ENCODE measurements at places on chromosomes 12 and 14. TPM values are rescaled to one million over a fixed set of nuclear protein-coding genes. Genes with fewer than 3 reads are reported as not detected.

The SAV1 gene
- 13.9 TPM for total RNA-seq

The CMKLR1 gene
- 0.57 TPM for total RNA-seq

The HECTD1 gene
- total RNA-seq, result 112 TPM

The SLC38A1 gene
- total RNA-seq, result 242 TPM

The TXNRD1 gene
- 107 TPM for total RNA-seq

The LHX5 gene
- total RNA-seq, result not detected

The MUCL1 gene
- not detected for total RNA-seq

The OVCH1 gene
- not detected for total RNA-seq

The POTEM gene
- not detected for total RNA-seq

The ACOT4 gene
- total RNA-seq, result 5.0 TPM

The LRRC74A gene
- not detected for total RNA-seq

The HHIPL1 gene
- total RNA-seq, result 0.04 TPM

The TNFAIP2 gene
- 1.4 TPM for total RNA-seq

The PRH2 gene
- total RNA-seq, result not detected

GRCh38 chr14:97539884-97540283, 742.7 kb downstream of the VRK1 start:
- no peak for DNase-seq

DNA sequence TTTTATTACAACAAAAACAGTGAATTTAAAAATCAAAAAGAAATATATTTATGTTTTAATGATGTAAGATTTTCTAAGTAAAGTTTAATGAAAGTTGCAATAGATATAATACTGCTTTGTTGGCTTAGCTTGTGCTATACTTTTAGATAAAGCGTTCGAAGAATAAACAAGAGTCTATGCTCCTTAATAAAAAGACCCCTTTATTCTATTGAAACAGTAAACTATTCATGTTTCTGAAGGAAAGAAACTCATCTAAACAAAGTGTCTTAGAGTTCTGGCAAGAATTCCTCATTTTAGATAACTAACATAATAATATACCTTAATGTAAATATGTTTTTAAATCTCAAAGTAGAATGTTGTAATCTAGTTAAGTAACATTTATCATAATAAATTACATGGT, 179.0 kb downstream of the RASSF9 start:
- no peak for DNase-seq

- DNase-seq, result no peak
Observed at GRCh38 chr12:56358836-56359532, 923 bp downstream of the STAT2 start.

- DNase-seq, result no peak
Observed at GRCh38 chr12:47087088-47087688, 7.4 kb upstream of the AMIGO2 start.

GRCh38 chr14:88063811-88064210, 58.9 kb downstream of the GPR65 start:
- DNase-seq, result no peak

DNA sequence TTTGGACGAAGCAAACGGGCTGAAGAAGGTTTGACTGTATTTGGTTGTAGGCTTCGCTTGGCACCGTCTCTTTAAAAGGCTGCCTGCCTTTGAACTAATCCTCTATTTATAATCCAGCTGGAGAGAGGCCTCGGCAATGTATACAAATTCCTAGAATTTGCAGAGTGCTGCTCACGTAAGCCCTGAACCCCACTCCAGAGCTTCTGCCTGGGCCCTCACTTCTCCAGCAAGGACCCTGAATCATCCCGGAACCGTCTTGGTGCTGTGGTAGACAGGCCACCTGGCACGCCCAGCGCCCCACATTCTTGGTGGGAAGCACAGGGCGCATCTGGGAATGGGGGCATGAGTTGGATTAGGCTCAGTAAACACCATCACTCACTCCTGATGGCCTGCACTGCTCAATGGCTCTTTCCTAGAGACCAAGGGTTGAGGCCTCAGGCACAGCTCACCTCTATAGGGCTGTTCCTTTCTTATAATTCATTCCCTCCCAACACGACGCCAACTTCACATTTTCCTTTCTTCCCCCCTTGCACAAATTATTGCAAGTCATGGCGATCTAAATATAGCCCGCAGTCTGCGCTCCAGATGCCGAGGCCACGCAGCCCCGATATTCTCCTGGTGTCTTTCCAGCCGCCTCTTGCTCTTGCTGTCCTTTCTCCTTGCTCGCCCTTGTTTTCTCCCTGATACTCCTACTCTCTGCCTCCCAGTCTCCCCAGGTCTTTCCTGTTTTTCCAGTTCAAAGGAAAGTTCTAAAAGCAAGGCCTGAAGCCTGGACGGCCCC, 141.0 kb downstream of the ZFP36L1 start:
- DNase-seq, result no peak

DNA sequence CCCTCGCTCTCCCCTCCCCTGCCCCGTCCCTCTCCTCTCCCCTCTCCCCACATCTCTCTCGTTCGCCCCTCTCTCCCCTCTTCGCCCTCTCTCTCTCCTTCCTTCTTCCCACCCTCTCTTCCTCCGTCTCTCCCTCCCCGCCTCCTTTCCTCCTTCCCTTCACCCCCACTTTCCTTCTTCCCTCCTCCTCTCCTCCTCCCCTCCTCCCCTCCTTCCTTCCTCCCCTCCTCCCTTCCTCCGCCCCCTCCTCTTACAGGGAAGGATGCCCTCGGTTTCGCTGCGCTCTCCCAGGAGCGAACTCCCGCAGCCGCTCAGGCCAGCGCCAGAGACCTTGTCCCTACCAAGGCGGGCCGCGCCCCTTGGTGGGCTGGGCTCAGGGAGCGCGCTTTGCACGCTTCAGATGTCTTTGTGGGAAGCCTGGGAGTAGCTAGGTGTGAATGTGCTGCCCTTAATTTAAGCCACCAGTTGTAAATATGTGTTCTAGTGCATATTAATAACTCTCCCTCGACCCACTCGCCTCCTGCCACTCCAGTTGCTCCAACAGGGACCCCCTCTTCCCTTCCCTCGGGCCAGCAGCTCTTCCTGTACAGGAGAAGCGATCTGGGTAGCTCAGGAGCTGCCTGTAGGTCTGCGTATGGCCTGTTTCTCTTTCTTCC, 13.3 kb upstream of the MAP3K9 start:
- no peak for DNase-seq

DNA sequence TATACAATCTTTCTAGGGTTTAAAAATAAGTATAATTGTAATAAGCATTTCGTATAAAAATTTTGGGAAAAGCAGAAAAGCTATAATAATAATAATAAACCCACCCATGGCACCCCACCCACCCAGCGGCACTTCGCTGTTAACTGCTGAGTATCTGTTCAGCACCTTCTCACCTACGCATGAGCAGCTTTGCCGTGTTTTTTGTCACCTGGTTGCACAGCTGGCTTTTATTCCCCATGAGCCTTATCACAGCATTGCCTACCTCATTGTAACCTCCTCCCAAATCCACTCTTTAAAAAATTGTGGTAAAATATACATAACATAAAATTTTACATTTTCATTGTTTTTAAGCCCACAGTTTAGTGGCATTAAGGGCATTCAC, 34.7 kb downstream of the CYP46A1 start:
- no peak for DNase-seq

GRCh38 chr12:2295941-2296461, 243.2 kb downstream of the CACNA1C start:
- no peak for DNase-seq

DNA sequence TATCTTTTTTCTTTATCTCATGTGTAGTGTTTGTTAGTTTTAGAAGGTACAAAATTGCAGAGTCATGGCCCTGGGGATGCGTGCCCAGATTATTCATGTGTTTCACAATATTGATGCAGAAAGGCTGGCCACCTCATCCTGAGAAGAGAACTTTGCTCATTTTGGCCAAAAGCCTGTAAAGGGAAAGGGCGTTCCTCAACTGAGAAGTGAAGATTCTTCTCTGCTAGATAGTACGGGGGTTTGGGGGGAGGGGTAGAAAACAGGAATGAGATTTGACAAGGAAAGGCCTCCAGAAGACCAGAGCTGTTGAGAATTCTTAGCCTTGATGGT, 1.7 kb downstream of the MGST1 start:
- no peak for DNase-seq

GRCh38 chr12:90921536-90921935, 33.4 kb downstream of the CCER1 start:
- no peak for DNase-seq

GRCh38 chr14:100827101-100828021, 1.4 kb downstream of the MEG3 start:
- DNase-seq, result no peak

DNA sequence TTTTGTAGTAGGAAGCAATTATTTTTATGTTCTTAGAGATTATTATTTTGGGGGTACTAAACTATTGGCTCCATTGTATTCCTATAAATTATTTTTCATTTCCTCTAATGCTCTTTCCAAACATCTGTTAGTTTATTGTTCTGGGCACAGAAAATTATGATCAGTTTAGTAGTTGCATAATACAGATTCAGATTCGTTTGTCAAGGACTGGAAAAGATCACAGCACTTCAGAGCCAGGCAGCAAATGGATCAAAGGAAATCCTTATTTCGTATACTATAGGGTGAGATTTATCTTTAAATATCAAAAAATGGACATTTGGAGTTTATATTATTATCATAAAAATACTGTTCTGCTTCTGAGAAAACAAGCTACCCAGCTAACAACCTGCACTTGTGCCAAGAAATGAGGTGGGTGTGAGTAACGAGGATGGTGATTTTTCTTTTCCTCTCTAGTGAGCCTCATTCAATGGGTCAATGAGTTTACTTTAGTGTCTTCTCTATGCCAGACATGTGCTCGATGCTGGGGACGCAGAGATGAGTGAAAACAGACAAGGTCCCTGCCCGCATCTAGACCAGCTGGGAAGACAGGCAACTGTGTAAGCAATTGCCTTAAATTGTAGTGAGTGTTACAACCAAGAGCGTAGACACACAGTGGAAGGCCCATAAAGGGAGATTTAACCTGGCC, 208.6 kb upstream of the PLXNC1 start:
- no peak for DNase-seq

All from CD8-positive, alpha-beta memory T cell (primary cell).